COR-L47 (cell line): ENCODE measurements at places on chromosomes 13 and 19.

DNA sequence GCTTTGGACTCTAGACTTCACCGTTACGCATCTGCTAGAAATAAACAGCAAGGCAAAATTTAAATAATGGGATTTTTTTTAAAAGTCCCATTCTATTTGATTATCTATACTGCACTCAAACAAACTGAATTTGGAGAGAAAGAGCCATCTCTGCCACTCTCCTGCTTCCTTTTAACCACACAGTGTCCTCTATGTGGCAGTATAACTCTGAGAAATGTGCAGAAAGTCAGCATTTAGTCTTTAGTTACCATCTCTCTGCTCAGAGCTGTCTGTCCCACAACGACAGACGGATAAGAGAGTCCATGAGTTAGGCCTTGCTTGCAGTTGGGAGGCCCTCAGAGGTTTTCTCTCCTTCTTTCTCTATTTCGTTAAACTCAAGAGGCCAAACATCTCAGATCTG lies 21.2 kb downstream of the CCNA1 start:
- no peak for DNase-seq

GRCh38 chr19:12052497-12053169 lies at the start of gene ZNF878:
ZNF878 (minus strand) TSS chr19:12052961; CDS start chr19:12052801, 160 bp downstream.
- peak; percentile 90 for DNase-seq

- no peak for DNase-seq
These were observed 79.4 kb upstream of the ZNF507 start for GRCh38 chr19:32265995-32266394.

DNA sequence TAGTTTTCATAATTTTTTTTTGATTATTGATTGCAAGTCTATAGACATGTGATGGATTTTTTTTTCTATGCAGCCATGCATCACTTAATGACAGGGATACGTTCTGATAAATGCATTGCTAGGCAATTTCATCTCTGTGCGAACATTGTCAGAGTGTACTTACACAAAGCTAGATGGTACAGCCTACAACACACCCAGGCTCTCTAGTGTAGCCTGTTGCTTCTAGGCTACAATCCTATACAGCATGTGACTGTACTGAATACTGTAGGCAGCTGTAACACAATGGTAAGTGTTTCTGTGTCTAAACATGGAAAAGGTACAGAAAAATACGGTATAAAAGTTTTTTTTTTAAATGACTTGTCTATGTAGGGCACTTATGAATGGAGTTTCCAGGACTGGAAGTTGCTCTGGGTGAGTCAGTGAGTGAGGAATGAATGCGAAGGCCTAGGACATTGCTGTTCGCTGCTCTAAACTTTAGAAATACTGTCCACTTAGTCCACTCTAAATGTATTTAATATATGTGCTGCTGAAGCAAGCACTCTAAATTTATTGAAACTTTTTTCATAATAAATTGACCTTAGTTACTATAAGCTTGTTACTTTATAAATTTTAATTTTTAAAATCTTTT lies 20.3 kb downstream of the SPATA13 start:
- no peak for DNase-seq

DNA sequence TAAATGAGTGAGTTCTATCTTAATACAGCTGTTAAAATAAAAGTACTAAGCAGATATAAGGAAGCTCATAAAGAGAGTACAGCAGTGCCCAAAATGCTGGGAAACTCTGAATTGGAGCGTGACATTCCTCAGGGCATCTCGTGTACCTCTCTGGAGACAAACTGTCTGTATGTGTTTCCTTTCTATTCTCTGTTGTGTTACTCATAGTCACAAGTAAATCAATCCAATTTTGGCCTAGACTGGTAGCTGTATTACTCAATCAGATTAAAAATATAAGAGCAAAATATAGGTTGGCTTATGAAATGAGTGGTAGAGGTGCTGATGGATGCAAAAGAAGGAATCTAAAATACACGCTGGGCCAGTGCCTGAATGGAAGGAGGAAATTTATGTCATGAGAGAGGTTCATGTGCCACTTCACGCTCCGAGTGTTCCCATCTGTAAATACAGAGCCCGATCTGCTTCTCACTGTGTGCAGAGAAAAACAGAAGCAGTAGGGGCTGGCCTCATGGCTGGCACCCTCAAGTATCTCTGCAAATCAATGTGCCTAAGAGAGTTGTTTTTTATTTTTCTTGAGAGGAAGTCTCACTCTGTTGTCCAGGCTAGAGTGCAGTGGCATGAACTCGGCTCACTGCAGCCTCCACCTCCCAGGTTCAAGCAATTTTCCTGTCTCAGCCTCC lies 58.7 kb upstream of the RGCC start:
- no peak for DNase-seq

DNA sequence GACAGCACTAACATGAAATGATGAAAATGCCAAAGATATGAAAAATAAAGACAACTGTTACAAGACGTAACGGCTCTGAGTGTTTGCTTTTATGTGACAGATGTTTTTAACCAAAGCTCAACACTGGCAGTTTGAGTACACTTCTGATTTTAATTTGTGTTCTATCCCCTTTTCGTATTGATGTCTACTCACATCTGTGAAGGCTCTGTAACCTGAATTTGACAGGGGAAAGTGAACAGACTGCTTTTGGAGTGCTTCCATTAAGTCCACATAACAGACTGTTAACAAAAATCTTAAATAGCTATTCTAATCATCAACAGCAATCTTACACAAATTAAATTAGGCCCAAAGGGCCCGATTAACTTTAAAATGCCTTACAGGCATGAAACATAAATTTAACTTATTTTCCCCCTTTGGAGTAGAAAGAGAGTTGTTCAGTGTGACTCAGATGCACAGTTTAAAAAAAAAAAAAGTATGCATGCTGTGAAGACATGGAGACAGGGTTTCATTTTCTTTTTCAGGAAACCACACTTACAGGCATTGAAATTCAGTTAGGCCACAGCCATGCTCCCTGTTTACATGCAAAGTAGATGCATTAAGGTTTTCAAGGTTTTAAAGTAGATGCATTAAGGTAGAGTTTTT lies 16.3 kb upstream of the RNASEH2B start:
- no peak for DNase-seq

- DNase-seq, result no peak
These were observed at the start of gene LPAR6 for GRCh38 chr13:48412881-48413351. LPAR6 (minus strand) TSS chr13:48413113; CDS start chr13:48412423, 690 bp downstream.

DNA sequence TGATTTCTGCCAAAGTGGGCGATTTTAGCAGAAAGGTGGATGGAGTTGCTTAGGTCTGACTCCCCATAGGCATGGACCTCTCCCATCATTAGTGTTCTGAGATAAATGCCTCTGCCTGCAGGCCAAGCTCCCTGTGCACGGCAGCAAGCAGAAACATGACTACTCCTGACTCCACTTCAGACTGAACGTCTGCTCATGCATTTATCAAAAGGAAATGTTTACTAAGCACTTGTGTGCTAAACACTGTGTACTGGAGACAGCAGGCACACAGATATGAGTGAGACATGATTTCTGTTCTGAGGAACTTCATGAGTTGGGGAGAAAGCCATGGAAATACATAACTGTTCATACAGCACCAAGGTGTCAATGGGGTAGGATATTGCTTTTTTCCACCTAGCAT lies 149.6 kb downstream of the MIPEP start:
- no peak for DNase-seq
